ENCODE measurements at places on chromosomes 12 and 14.

GRCh38 chr14:76927971-76928700 is 100.4 kb downstream of the IRF2BPL start:
- no peak for DNase-seq

GRCh38 chr14:55129086-55129427 is at the start of gene LGALS3:
TSS of gene LGALS3 (plus strand) at chr14:55129252. CDS start at chr14:55137374, 8,122 bp downstream.
- peak; percentile 73 for DNase-seq

DNA sequence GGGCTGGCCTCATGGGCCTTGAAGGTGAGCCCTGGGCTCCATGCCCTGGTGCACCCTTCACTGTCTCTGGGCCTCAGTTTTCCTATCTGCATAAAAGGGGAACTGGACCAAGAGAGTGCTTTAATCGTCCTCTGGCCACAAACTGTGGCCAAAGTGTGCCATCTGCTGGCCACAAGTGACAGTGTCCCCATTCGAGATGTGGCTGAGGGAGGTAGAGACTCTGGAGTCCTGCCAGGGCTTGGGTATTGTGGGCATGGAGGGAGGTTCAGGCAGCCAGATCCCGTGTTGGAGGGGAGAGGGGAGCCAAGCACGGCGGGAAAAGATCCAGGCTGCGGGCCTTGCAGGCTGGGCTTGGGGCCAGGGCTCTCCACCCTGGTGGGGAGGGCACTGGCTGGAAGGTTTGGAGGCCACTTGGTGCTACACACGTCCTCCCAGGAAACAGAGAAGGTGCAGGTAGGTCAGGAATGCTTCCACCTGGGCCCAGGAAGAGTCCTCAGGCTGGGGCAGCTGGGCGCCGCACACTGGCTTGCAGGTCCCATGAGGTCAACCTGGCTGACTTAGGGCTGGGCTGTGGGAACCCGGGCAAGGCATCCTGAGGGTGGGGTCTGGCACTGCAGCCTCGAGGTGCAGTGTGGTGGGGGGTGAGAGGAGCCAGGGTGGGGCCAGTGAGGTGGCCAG is 7.3 kb upstream of the KIF26A start:
- peak; percentile 35 for DNase-seq

- DNase-seq: no peak
Measured at GRCh38 chr12:22051114-22051698, 5.2 kb downstream of the CMAS start.

- no peak for DNase-seq
Measured at GRCh38 chr14:103518422-103519042, 4.1 kb downstream of the CKB start.

DNA sequence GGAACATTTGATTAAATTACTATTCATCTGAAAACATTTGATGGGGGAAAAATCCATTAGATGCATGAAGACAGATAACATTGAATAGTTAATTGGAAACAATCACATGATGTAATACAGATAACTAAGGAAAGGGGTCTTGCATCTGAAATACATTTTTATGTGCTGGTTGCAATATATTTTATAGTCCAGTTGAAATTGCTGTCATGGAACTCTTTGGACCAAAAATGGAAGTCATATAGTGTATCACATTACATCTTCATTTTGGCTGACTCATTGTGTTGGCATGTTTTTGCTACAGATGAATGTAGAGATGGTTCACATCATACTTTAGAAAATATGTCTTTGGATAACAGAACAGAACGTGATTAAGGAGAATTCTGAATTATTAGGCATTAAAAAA is 43.0 kb upstream of the GNPNAT1 start:
- DNase-seq: no peak

DNA sequence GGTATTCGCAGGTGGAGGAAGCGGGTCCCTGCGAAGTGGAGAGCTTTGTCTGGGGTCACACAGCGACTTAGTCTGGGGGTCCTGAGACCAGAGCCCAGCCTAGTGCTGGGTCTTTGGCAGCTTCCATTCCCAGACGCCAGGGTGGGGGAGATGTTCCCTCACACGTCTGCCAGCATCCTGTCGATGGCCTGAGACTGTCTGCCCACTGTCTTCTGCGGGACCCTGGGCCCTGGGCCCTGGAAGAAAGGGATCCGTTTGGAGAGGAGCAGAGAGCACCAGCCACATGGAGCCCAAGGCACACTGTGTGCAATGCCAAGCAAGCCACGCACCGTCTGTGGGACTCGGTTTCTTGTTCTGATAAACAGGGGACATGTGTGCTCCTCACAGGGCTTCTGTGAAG is 197.2 kb downstream of the KIF26A start:
- peak; percentile 37 for DNase-seq

DNA sequence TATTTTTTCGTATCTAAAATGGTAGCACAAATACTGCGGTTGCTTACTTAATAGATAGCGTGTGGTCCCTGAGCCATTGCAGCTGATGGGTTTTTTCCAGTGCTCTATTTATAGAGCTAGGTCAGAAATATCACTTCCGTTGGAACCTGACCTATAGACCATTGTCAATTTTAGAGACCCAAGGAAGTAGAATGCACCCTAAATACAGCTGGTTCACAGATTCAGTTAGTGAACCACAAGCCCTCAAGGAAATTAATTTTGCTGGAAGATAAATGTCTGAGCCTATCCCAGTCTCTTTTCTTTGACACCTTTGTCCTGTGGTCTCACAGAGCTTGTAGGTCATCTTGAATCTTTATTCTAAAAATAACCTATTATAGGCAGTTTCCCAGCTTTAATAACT is 391.0 kb downstream of the ZFP36L1 start:
- no peak for DNase-seq

- no peak for DNase-seq
Measured at GRCh38 chr14:74569806-74570591, 42.0 kb downstream of the LTBP2 start.

DNA sequence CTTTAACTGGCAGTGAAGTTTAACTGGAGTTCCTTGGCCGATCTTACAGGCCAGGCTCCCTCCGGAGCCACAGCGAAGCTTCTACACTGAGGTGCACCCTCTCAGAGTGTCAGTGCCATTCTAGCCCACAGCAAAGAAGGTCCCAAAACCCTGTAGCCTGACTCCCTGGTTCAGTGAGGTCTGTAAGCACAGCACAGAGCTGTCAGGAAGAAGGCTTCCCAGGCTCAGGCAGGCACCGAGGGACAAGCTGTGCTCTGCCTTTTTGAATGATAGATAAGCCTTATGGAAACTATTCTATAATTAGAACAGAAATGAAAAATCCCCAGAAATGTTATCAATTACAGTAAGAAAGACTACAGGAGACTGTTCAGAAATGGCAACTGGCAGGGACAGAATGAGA is 40.2 kb downstream of the MOK start:
- DNase-seq: no peak

GRCh38 chr12:109497675-109498074 is 20.2 kb downstream of the UBE3B start:
- no peak for DNase-seq

- no peak for DNase-seq
Measured at GRCh38 chr12:272942-273341, 10.3 kb upstream of the SLC6A13 start.

Data from breast epithelium (tissue), 4 donors.